ENCODE measurements at places on chromosomes 1 and 21.
A peak's percentile ranks its signal among the peaks of the same experiment; 100 is the strongest.

DNA sequence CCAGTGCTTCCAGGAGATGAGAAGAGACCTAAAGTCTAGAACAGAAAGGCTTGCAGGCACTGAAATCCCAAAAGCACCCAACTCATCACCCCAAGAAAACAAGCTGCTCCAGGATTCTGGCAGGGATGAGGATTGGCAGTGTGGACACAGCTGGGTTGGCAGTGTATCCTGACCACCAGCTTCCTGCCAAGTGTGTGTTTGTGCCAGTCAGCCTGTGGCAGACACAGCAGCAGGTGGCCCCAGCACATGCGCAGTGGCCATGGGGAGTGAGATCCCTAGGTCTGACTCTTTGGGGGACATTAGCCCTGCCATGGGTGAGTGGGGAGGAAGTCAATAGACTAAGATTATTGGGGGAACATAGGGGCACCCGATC lies 8.7 kb upstream of the SNAPIN start:
- peak; percentile 93 for DNase-seq

DNA sequence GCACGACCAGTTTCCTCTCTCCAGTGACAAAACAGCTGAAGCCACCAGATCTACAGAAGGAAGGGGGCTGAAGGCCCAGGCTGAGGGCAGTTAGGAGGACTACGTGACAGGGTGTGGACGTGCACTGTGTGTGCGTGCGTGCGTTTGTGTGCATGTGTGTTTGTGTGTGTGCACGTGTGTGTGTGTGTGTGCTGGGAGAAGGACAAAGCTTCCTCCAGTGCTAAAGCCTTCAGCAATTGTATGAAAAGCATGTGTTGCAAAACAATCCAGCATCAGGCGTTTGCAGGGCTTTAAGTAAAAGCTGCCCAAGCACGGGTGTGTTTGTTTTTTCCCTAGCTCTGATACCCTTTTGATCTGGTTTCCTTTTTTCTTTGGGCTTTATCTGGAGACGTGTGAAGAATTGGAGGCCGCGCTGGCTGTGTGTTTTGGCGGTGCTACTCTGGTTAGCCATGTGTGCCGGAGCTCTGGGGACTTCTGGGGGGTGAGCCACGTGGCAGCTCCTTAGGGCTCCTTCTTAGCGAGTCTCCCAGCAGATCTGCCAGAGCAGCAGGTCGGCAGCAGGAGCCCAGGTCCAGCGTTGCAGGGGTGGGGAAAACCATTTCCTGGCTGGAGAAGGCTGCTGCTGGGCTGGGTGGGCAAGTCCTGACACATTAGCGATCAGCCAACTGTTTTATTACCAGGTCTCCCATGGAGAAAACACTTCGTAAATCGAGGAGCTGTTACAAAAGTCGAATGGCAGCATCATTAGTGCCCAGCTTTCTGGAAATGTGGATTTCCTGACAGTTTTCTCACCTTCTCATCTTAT lies 73.4 kb downstream of the UCK2 start:
- DNase-seq, result no peak

- no peak for DNase-seq
Observed at GRCh38 chr1:205523261-205523890, 18.9 kb downstream of the CDK18 start.

- no peak for DNase-seq
Observed at GRCh38 chr1:19960591-19960990, 18.8 kb downstream of the PLA2G2A start.

DNA sequence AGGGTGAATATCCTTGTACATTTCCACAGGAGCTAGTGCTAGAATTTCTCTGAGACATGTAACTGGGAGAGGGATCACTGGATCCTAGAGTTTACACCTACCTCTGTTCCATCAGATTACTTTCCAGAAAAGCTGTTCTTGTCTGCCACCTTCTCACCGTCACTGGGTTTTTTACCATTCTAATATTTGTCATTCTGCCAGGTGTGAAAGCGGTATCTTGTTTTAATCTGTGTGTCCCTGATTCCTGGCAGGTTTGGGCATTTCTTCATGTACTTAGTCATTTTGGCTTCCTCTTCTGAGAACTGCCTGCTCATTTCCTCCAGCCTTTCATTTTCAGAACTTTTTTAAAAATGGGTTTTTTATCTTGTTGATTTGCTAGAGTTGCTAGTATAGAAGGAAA lies 5.1 kb downstream of the PMF1 start:
- DNase-seq, result no peak

GRCh38 chr1:227996187-227996950 lies 10.4 kb upstream of the WNT3A start:
- no peak for DNase-seq

DNA sequence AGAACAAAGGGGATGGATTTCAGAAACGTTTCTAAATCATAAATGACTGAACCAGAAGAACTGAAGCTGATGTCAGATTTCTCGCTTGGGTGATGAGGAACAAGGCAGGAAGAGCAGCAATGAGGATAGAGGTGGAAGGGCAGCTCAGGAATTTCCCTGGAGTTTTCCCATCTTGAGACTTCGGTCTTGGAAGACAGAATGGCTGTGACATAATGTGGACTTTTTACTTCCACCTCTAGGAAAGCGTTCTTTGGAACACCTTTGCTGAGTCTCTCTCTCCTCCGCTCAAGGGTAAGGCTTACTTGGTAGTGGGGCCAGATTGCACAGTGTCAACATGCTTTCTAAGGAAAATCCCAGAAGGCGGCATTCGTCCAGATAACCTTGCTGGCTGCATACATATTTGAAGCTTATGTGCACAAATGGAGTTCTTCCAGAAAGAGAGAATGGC lies 36.6 kb downstream of the DEGS1 start:
- DNase-seq, result no peak
